Activated naive CD8-positive, alpha-beta T cell treated with anti-CD3 and anti-CD28 coated beads for 36 hours (primary cell): ENCODE measurements at places on chromosomes 1 and 21. TPM values are rescaled to one million over a fixed set of nuclear protein-coding genes. Genes with fewer than 3 reads are reported as not detected.

- no peak overlapping the region for H3K27ac ChIP-seq
- H3K4me3 ChIP-seq = no peak overlapping the region
- no peak for DNase-seq
Measured at GRCh38 chr1:192951691-192952460, 107.3 kb downstream of the UCHL5 start.

- H3K36me3 ChIP-seq = no peaks in the 10 kb centered on the region
- no peak for DNase-seq
- H3K4me3 ChIP-seq = no peak overlapping the region
- H3K27ac ChIP-seq = no peak overlapping the region
Measured at GRCh38 chr1:214143006-214143992, 137.7 kb upstream of the SMYD2 start.

GRCh38 chr1:63704443-63704842, 69.4 kb upstream of the ROR1 start:
- no peak overlapping the region for H3K27ac ChIP-seq
- DNase-seq = no peak
- H3K4me1 ChIP-seq = no peaks in the 10 kb centered on the region
- no peak overlapping the region for H3K4me3 ChIP-seq
- H3K36me3 ChIP-seq = no peaks in the 10 kb centered on the region

The LIPI gene
- not detected for total RNA-seq

The KRTAP11-1 gene
- total RNA-seq = not detected

DNA sequence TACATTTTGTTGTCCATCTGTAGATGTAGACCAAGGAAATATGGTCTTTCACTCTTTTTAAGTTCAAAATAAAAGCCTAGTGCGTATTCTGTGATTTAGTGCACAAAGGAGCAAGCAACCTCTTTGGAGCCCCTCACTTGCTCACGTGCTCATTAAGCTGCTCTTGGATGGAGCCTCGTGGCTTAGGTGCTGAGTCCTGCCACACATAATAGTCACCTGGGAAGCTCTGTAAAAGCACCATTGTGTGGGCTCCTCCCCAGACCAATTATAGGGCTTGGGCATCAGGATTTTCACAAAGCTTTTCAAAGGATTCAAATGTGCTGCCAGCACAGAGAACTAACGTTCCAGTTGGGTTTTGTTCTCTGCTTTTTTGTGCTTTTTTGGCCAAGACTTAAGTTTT, 85.0 kb downstream of the PCP4 start:
- no peak overlapping the region for H3K27ac ChIP-seq
- H3K36me3 ChIP-seq = no peaks in the 10 kb centered on the region
- H3K4me1 ChIP-seq = no peaks in the 10 kb centered on the region
- peaks cover 11% of the 10 kb centered on the region for H3K27me3 ChIP-seq
- no peak overlapping the region for H3K4me3 ChIP-seq

DNA sequence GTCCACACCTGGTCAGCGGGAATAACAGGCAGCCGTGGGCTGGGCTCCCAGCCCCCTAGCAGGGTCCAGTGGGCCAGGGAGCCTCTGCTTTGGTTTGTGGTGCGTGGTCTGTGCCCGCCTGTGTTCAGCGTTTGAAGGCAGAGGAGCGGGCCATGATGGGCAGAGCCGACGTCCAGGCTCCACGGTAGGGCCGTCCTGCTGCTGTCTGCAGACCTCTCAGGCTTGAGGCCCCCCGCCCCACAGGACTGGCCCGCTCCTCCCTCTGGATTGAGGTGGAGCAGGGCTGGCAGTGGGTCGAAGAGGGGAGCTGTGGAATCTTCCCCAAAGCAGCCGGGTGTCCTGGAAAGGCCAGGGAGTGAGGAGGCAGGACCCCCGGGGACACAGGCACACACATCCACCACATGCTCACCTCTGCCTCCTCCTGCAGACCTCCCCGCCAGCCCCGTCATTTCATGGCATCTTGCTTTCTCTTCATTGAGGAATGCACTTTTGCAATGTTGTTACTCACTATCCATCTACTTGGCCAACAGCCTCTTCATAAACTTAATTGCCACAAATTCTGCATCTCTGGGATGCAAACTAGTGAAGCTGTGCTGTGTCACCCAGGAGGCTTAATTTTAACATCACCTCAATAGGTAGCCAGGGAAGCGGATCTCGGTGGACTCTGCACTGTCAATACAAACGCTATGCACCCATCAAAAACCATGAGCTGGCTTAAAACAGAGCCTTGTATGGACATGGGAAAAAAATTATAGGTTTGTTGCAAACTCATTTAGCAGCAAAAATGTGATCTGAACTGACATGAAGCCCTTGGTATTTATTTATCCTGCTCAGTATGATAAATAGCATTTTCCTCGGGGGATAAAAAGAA, 85.9 kb downstream of the PDE9A start:
- no peaks in the 10 kb centered on the region for H3K27me3 ChIP-seq
- H3K4me1 ChIP-seq = peaks cover 29% of the 10 kb centered on the region
- DNase-seq = no peak
- H3K4me3 ChIP-seq = no peak overlapping the region

GRCh38 chr1:234371414-234371813, 1.8 kb upstream of the COA6 start:
- peaks cover 32% of the 10 kb centered on the region for H3K4me1 ChIP-seq
- no peaks in the 10 kb centered on the region for H3K27me3 ChIP-seq
- H3K4me3 ChIP-seq = no peak overlapping the region
- DNase-seq = no peak
- no peak overlapping the region for H3K27ac ChIP-seq
- H3K36me3 ChIP-seq = peaks cover 18% of the 10 kb centered on the region

DNA sequence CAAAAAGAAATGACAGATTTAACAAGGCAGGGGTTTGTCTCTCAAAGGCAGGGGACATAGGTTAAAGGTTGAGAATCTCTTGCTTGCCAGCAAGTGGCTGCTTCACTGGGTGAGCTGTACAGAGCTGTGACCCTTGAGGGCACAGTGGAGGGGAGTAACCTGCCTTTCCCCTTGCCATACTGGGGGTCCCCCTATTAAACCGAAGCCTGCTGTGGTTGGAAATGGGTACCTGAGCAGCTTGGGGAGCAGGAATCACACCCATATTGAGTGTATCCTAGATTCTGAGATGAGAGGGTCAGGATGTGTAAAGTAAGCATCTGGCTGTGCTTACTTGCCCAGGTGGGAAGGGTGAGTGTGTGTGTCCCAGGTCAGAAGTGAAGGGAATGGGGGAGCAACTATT, 31.8 kb downstream of the WNT4 start:
- peaks cover 15% of the 10 kb centered on the region for H3K36me3 ChIP-seq
- H3K27ac ChIP-seq = no peak overlapping the region
- no peak overlapping the region for H3K4me3 ChIP-seq
- H3K4me1 ChIP-seq = peaks cover 13% of the 10 kb centered on the region

DNA sequence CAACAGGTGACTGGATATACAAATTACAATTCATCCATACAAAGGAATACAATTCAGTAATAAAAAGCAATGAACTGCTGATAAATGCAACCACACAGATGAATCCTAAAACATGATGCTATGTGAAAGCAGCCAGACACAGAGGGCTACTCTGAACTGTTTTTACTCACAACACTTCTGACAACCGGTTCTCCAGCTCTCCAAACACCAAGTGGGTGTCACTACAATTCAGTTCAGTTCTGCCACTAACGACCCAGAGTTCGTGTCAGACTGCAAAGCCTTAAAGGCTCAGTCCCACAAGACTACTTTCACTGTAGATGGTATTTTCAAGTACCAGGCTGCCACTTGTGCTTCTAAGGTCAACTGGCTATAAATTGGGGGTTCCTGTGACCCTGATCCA, 119.4 kb downstream of the SLC16A1 start:
- no peak overlapping the region for H3K4me3 ChIP-seq
- no peak for DNase-seq
- H3K36me3 ChIP-seq = no peaks in the 10 kb centered on the region
- H3K27me3 ChIP-seq = no peaks in the 10 kb centered on the region

The ALG14 gene
- total RNA-seq = 4.1 TPM

GRCh38 chr1:204286831-204287421, 72.8 kb downstream of the PLEKHA6 start:
- H3K27me3 ChIP-seq = no peaks in the 10 kb centered on the region
- H3K27ac ChIP-seq = peak overlapping the region; percentile 76
- H3K4me1 ChIP-seq = peaks cover 22% of the 10 kb centered on the region
- peak overlapping the region; percentile 66 for H3K4me3 ChIP-seq
- no peaks in the 10 kb centered on the region for H3K36me3 ChIP-seq

- H3K27me3 ChIP-seq = no peaks in the 10 kb centered on the region
- H3K4me1 ChIP-seq = no peaks in the 10 kb centered on the region
- H3K36me3 ChIP-seq = peaks cover 17% of the 10 kb centered on the region
- no peak overlapping the region for H3K27ac ChIP-seq
Measured at GRCh38 chr1:214321705-214322453, 40.9 kb downstream of the SMYD2 start.

GRCh38 chr1:161044908-161045735, 655 bp downstream of the USF1 start:
- H3K27me3 ChIP-seq = no peaks in the 10 kb centered on the region
- peak; percentile 80 for DNase-seq
- H3K4me3 ChIP-seq = peak overlapping the region; percentile 96
- peak overlapping the region; percentile 99 for H3K27ac ChIP-seq
- H3K36me3 ChIP-seq = peaks cover 54% of the 10 kb centered on the region

The RGS8 gene
- total RNA-seq = not detected

GRCh38 chr21:43991447-43991991, 20.6 kb upstream of the TRAPPC10 start:
- no peaks in the 10 kb centered on the region for H3K27me3 ChIP-seq
- DNase-seq = no peak
- peaks cover 2% of the 10 kb centered on the region for H3K4me1 ChIP-seq
- H3K36me3 ChIP-seq = no peaks in the 10 kb centered on the region

DNA sequence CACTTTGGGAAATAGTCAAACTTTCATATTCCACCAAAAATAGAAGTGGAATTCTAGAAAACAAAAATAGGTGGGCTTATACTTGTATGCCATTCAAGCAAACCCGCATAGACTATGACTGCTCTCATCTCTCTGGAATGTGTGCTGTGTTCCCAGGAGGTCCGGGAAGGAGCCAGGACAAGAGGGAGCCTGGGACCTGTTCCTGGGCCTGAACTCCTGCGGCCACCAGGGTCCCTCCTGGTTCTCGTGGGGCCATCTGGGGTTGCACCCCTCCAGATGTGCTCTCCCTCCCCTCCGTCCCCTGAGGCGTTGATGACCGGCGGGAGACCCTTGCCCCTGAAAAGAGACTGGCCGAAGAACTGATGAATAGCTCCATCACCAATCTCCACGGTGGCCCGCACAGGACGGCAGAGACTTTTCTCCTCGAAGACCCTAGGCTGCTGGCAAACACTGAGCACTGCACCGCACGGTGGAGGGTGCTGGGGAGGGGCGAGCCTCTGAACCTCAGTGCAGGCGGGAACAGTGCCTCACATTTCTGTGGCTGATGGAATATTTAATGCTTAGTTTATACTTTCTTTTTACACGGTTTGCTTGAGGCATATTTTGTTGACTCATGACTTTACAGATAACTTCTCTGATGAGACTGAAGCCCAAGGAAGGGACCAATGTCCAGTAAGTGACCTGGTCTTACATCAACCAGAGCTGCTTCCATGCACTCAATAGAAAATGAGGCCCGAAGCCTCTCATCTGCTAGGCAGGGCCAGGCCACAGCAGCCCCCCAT, 9.6 kb upstream of the ADARB1 start:
- no peaks in the 10 kb centered on the region for H3K27me3 ChIP-seq
- DNase-seq = no peak
- H3K4me3 ChIP-seq = no peak overlapping the region
- no peaks in the 10 kb centered on the region for H3K36me3 ChIP-seq
- H3K4me1 ChIP-seq = peaks cover 2% of the 10 kb centered on the region

The ERO1B gene
- total RNA-seq = 2.8 TPM

DNA sequence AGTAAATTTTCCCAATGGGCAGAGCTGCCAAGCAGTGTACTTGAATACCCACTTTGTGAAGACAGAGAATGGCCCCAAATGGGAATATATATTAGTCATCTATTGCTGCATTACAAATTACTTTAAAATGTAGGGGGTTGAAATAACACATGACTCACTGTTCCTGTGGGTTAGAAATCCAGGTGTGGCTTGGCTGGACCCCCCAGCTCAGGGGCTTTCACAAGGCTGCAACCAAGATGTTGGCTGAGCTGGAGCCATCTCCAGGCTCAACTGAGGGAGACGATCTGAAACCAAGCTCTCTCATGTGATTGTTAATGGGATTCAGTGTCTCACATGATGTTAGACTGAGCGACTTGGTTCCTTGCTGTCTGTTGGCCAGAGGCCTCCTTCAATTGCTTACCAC, 33.4 kb upstream of the ARHGAP29 start:
- no peaks in the 10 kb centered on the region for H3K36me3 ChIP-seq
- no peak overlapping the region for H3K4me3 ChIP-seq
- peaks cover 15% of the 10 kb centered on the region for H3K27me3 ChIP-seq
- H3K4me1 ChIP-seq = no peaks in the 10 kb centered on the region
- no peak overlapping the region for H3K27ac ChIP-seq

GRCh38 chr1:246099570-246099969, 407.5 kb downstream of the SMYD3 start:
- H3K4me1 ChIP-seq = no peaks in the 10 kb centered on the region
- no peak overlapping the region for H3K27ac ChIP-seq
- no peaks in the 10 kb centered on the region for H3K27me3 ChIP-seq
- H3K4me3 ChIP-seq = no peak overlapping the region

The C1QA gene
- not detected for total RNA-seq

- no peaks in the 10 kb centered on the region for H3K27me3 ChIP-seq
- H3K4me1 ChIP-seq = peaks cover 10% of the 10 kb centered on the region
- H3K36me3 ChIP-seq = no peaks in the 10 kb centered on the region
- peak overlapping the region; percentile 81 for H3K27ac ChIP-seq
- H3K4me3 ChIP-seq = no peak overlapping the region
Measured at GRCh38 chr1:153510984-153511410, 24.8 kb downstream of the S100A6 start.

DNA sequence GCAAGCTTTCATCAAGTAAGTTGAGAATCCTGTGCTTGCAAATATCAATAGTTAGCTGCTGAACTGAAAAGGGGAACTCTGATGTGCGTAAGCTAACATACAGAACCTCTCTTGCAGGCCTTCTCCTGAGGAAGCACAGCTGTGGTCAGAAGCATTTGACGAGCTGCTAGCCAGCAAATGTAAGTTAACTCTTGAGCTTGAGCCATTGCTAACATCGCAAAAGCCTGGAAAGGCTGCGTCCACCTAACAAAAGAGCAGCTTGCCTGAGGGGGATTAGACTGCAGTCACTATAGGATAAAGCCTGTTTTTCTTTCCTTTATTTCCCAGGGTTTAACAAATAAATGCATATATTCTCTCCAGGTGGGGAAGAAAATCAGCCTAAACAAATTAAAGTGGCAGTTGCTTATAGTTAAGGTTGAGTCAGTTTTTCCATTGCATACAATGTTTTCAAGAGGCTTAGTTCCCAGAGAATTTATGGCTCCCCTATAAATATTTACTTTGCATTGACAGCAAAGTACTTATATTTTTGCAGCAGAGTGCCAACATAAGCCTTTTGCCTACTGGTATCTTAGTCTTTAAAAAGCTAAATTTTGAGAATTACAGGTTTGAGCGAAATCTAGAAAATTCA, 1.5 kb downstream of the RGS2 start:
- DNase-seq = no peak
- peaks cover 7% of the 10 kb centered on the region for H3K36me3 ChIP-seq
- H3K4me1 ChIP-seq = peaks cover 28% of the 10 kb centered on the region
- no peaks in the 10 kb centered on the region for H3K27me3 ChIP-seq

- no peaks in the 10 kb centered on the region for H3K36me3 ChIP-seq
- DNase-seq = no peak
- no peak overlapping the region for H3K4me3 ChIP-seq
- no peak overlapping the region for H3K27ac ChIP-seq
- peaks cover 6% of the 10 kb centered on the region for H3K4me1 ChIP-seq
- peaks cover 20% of the 10 kb centered on the region for H3K27me3 ChIP-seq
Measured at GRCh38 chr21:33125680-33126375, 55.9 kb downstream of the OLIG1 start.

- no peak for DNase-seq
- peaks cover 26% of the 10 kb centered on the region for H3K4me1 ChIP-seq
- peak overlapping the region; percentile 10 for H3K27ac ChIP-seq
- H3K4me3 ChIP-seq = no peak overlapping the region
- H3K27me3 ChIP-seq = peaks cover 100% of the 10 kb centered on the region
Measured at GRCh38 chr1:18635891-18636595, 5.4 kb downstream of the PAX7 start.
